Kasumi-1 (cell line): ENCODE measurements at places on chromosomes 5 and 9.

- DNase-seq, result no peak
Observed at GRCh38 chr5:3613726-3614125, 18.1 kb downstream of the IRX1 start.

- DNase-seq, result no peak
Observed at GRCh38 chr5:9502864-9503263, 43.0 kb downstream of the SEMA5A start.

- no peak for DNase-seq
Observed at GRCh38 chr5:127925916-127926315, 157.7 kb upstream of the SLC12A2 start.

- DNase-seq, result peak; percentile 81
Observed at GRCh38 chr9:128456613-128457061, 831 bp downstream of the ODF2 start.

- peak; percentile 83 for DNase-seq
Observed at GRCh38 chr5:146426853-146427618, 20.1 kb upstream of the TCERG1 start.

- DNase-seq, result no peak
Observed at GRCh38 chr5:174553556-174553955, 170.8 kb upstream of the MSX2 start.

DNA sequence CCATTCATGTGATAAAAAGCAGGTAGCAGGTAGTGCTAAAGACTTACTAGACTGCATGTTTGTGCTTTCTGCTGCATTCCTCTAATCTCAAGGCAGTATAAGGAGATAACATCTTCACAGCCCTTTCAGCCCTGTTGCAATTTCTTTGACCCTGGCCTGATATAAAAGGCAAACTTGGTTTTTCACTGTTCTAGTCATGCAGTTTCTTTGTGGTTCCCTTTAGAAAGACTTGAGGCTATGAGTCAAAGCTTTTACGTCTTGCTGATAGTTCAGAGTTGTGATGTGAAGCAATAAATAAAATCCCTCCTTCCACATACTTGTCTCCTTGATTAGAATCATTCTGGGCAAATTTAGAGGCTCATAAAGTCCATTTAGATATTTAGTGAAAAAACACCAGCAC, 88.6 kb upstream of the CDKN2B start:
- DNase-seq, result no peak

- DNase-seq, result no peak
Observed at GRCh38 chr9:104858271-104858670, 69.7 kb downstream of the ABCA1 start.

- DNase-seq, result peak; percentile 6
Observed at GRCh38 chr5:139043157-139043905, 154.8 kb downstream of the SIL1 start.

DNA sequence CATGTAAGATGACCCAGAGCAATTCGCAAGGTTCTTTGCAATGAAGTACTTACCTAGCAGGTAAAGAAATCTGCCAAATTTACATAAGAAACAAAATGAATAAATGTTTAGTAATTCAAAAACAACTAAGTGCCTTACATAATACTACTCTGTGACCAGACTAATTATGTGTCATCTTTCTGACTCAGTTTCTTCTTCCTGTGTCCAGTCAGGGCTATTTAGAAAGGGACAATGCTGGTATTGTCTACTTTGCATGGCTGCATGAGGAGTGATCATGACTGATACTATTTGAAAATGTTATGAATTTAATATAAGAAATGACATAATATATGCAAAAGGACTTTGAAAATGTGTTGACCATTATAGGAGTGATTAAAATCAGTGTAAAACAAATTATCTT, 210.0 kb downstream of the TMEM161B start:
- DNase-seq, result no peak

GRCh38 chr9:127931092-127931881, 710 bp upstream of the PIP5KL1 start:
- no peak for DNase-seq

GRCh38 chr9:121344184-121344583, 25.9 kb downstream of the STOM start:
- no peak for DNase-seq

- DNase-seq, result no peak
Observed at GRCh38 chr5:17378346-17378997, 119.6 kb upstream of the TAF11L2 start.

DNA sequence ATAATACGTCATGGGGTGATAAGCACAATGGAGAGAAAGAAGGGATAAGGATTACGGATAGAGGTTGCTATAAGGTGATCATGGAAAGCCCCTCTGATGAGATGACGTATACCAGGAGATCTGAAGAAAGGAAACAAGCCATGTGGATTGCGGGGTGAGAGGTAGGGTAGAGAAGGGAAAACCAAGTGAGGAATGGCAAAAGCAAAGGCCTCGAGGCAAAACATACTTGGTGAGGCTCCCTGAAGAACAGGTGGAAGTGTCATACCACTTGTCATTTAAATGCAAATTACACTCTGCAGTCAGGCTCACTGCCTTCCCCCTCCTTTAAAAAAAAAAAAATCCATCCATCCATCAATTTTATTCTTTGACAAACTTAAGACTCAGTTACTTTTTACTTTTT, 420.8 kb downstream of the RAB3C start:
- DNase-seq, result no peak

DNA sequence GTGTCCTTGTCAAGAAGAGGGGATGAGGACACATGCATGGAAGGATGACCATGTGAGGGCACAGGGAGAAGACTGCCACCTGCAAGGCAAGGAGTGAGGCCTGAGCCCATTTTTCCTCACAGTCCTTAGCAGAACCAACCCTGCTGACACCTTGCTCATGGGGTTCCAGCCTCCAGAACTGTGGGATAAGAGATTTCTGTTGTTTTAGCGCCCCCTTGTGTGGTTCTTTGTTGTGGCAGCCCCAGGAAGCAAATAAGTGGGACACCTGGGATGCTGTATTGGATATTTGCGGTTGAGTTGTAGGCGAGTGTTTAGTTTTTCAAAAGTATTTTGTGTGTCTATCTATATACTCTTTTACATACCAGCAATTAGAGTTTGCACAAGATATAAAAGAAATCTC, 206.4 kb downstream of the NXNL2 start:
- DNase-seq, result no peak

DNA sequence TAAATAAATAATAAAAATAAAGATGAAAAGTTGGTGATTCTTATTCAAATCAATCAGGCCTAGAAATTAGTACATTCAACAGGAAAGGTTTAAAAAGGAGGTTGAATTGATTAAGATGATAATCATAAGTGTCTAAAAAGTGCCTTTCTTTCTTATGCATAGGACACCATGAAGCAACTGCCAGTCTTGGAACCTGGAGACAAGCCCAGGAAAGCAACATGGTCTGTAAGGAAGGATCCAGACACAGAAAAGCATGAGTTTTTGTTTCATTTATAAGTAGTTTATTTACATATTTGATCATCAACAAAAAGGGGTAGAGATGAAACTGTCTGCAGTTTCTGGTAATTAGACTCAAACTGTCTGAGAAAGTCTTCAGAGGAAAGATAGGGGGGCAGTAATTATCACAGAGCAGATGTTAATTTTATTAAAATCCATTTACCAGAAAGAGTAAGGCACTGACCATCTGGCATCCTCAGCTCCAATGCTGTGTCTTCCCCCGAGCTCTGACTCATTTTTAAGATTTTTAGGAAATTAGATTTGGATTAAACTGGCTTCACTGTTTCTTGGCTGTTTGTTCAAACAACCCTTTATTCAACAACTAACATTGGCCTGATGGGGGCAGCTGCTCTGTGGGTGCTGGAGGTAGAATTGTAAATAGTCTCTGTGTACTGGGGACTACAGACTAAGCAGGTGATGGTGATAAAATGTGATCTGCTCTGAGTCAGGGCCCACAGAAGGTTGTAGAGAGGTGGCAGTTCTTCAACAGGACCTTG, 2.7 kb downstream of the RABEPK start:
- no peak for DNase-seq

DNA sequence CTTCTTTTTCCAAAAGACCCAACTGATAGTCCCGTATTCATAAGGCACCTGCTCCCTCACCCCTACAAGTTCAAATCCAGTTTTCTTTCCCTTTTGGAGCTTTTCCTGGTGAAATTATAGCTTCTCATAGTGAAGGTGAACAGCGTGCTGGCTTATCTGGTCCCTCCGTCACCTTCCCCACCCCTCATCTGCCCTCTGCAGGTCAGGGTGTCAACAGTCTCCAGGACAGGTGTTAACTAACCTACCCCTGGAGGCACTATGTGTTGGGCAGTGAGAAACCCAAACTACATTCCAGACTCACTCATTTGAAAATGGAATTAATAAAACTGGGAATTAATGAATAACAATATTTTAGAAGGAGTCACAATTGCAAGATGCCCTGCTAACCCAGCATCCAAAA, 109.0 kb upstream of the TAS2R1 start:
- DNase-seq, result no peak

DNA sequence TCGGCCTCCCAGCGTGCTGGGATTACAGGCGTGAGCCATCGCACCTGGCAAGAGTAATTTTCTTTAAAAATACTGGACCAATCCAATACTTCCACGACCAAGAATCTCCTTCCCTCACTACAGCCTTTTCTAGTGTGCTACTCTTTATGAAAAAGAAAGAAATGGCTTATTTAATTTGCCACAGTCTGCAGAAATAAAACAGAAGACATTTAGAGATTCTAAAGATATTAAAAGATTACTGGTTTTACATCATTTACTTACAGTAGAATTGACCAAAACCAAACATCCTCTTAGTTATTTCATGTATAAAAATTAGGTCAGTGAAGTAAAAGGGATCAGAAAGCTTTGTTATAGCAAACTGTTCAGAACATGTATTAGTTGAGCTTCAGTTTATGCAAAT, 679.6 kb downstream of the MAT2B start:
- DNase-seq, result no peak

DNA sequence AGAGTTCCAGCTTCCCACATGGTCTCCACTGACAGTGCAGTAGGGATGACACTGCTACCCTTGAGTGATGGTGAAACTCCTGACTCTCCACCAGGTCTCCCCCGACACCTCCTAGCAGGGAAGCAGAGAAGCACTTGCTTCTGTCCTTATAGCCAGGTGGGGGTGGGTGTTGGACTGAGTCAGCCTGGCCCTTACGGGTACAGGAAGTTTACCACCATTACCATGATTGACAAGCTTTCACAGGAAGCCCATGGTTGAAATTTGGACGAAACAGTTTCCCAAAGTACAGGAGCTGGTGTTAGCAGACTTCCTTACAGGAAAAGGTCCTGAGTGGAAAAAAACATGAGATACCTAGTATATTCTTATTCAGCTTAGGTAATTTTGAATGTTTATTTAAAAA, 3.1 kb upstream of the FBXL7 start:
- DNase-seq, result no peak

- DNase-seq, result peak; percentile 92
Observed at GRCh38 chr9:127862075-127863011, 7.9 kb upstream of the ENG start.

GRCh38 chr5:78269088-78269703, 25.3 kb downstream of the AP3B1 start:
- DNase-seq, result peak; percentile 30

DNA sequence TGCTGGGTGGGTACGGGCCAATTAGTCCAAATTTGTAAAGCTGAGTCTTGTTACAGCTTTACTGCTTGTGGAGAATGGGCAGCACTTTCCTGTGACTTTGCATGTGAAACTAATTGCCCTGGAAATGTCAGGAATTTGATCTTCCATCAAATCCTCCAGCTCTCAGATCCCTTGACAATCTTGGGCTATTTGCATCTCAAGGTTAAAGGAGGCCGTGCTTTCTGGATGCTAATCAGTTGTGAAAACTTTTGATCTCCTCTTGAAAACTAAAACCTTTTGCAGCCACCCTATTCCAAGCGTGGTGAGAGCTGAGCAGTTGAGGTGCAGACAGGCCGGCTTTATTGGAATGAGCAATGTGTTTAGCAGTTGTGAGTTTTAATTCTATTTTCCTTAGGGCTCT, 68.0 kb upstream of the CLINT1 start:
- no peak for DNase-seq

DNA sequence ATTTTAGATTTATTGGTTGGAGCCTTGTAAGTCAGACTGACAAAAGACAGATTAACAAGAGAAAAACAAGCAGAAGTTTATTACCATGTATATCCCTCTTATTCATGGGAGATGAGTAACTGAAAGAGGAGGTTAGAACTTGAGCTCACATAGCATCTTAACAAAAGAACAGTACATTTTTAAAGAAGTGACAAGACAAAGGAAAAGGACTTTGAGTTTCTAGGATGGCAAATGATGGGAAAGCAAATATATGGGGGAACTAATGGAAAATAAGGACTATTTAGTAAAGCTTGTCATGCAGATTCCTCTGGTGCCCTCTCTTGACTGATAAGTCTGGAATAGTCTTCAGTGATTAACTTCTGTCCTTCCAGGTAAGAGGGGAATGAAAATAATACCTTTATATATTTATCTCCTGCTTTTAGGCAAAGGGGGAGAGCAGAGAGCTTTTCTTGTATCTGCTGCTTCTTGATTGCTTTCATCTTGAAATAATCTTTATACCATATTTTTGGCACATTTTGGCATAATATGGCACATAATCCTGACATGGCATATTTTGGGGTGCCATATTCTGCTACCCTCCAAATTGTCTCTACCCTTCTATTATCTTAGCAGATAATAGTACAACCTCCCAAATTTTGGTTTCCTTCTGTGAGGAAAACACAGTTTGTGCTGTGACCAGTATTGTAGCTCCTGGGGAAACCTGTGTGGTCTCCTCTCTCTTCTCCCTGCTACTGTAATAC, 206.8 kb downstream of the TMC1 start:
- no peak for DNase-seq

GRCh38 chr9:123637945-123638634, 282.1 kb downstream of the CRB2 start:
- peak; percentile 44 for DNase-seq

DNA sequence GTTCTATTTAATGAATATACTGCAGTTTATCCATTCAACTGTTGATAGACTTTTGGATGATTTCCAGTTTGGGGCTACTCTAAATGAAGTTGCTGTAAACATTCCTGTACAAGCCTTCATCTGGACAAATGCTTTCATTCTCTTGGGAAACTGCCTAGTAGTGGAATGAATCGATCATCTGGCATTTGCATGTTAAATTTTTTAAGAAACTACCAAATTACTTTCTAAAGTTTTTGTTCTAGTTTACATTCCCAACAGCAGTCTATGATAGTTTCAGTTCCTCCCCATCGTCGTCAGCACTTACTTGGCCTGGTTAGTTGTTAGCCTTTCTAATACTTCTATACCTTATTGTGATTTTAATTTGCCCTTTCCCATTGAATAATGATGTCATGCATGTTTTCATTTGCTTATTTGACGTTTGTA, 306.3 kb downstream of the FER start:
- no peak for DNase-seq

DNA sequence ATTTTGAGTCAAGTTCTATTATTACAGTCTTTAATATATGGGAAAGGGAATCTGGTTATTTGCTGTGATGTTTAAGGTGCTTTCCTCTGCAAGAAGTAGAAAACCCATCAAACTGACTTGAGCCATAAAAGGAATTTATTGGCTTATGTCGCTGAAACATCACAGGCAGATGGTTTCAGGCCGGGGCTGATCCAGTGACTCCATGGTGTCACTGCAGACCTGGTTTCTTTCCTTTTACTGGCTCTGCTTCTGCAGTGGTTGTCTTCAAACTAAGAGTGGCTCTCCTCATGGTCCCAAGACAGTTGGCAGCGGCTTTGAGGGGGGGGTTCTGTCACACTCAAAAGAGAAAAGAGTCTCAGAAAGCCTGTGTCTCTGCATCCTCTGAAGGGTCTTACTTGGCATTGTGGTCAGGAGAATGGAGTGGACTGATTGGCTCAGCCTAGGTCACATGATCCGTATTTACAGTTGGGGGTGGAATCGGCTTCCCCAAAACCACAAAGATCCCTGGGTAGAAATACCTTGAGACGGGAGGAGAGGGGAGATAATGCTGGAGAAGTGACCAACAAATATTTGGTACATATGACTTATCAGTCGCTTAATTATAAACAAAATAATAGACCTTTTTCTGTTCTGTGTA, 106.3 kb downstream of the DAPK1 start:
- no peak for DNase-seq
